ENCODE measurements at places on chromosomes 11 and 22. TPM values are rescaled to one million over a fixed set of nuclear protein-coding genes. Genes with fewer than 3 reads are reported as not detected.

The TMEM151A gene
- not detected for total RNA-seq

The PLAAT5 gene
- not detected for total RNA-seq

The C11orf16 gene
- not detected for total RNA-seq

The C22orf42 gene
- total RNA-seq, result not detected

The OR8B8 gene
- total RNA-seq, result not detected

All from epithelial cell of umbilical artery (primary cell).